ENCODE measurements at places on chromosomes 7 and 10. TPM values are rescaled to one million over a fixed set of nuclear protein-coding genes. Genes with fewer than 3 reads are reported as not detected.

GRCh38 chr7:635227-635626, 91.3 kb upstream of the DNAAF5 start:
- no peak for DNase-seq

DNA sequence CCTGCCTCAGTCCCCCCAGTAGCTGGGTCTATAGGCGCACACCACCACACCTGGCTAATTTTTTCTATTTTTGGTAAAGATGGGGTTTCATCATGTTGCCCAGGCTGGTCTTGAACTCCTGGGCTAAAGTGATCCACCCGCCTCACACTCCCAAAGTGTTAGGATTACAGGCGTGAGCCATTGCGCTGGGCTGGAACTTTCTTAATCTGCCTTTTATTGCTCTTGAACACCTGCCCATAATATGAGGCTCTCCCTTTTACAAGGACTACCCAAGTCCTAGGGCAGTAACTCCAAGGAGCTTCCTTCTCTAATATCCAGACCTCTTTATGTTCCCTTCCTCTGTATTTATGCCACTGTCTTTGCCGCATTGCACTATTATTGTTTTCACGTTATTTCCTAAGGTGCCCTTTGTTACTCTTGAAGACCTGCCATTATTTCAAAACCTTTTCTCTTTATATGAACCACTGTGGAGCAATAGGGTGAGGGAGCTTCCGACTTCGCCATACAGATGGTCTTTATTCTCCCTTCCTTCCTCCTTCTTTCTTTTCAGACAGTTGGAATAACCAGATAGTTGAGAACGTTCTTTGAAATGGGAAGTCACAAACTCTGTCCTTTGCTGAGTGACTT, 36.3 kb upstream of the TCF7L2 start:
- DNase-seq, result no peak

GRCh38 chr10:103598654-103599115, 105.2 kb downstream of the NEURL1 start:
- peak; percentile 45 for DNase-seq

- no peak for DNase-seq
Observed at GRCh38 chr10:43926371-43926770, 277.7 kb upstream of the ZNF32 start.

GRCh38 chr10:34104829-34105572, 710.1 kb downstream of the PARD3 start:
- DNase-seq, result no peak

- DNase-seq, result peak; percentile 20
Observed at GRCh38 chr7:102287111-102287980, 678 bp downstream of the SH2B2 start.

GRCh38 chr10:110353244-110354119, 48.8 kb upstream of the SMNDC1 start:
- peak; percentile 88 for DNase-seq

DNA sequence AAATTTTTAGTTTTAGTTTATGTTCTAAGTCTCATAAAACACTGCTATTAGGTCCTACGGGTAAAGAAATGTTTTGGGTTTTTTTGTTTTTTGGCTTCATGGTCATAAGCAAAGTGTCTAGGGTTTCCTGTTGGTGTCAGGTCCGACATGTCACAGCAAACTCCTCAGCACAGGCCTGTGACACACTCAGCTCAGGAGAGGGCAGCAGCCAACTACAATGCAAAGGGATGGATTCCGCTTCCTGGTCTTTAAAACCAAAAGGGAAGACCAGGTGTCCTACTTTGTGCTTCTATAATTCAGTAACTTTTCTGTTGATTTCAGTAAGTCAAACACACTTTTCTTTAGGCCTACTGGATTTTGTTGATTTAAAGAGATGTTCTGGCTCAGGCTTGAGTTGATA, 83.8 kb upstream of the MACROH2A2 start:
- DNase-seq, result no peak

GRCh38 chr7:82263920-82264782, 179.4 kb downstream of the CACNA2D1 start:
- no peak for DNase-seq

DNA sequence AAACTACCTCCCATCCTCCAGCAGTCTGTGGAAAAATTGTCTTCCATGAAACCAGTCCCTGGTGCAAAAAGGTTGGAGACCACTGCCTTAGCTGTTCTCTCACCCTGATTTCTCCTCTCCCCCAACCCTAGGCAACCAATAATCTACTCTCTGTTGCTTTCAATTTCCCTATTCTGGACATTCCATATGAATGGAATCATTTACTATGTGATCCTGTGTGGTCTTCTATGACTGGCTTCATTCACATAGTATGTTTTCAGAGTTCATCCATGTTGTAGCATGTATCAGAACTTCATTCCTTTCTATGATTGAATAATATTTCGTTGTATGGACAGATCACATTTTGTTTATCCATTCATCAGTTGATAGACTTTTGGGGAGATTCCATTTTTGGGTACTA, 38.3 kb upstream of the DLG5 start:
- DNase-seq, result no peak

DNA sequence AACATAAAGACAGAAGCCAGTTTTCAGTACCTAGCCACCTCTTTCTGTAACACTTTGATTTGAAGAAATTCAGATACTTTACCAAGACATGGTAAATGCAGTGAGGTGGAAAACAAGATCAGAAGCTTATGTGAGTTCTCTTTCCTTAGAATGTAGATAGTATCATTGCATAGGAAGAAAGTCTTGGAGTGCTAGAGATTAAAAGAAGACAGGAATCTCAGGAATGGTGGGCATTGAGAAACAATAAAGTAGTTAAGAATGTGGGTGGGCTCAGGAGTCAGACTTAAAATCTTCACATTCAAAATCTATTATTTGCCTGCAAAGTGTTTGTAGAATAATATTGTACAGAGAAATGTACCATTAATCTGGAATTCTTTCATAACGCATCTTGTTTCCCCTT, 58.9 kb downstream of the POLL start:
- no peak for DNase-seq

- DNase-seq, result no peak
Observed at GRCh38 chr10:46091828-46092523, 45.9 kb upstream of the MSMB start.

GRCh38 chr7:120064565-120064964, 208.4 kb upstream of the KCND2 start:
- DNase-seq, result no peak

DNA sequence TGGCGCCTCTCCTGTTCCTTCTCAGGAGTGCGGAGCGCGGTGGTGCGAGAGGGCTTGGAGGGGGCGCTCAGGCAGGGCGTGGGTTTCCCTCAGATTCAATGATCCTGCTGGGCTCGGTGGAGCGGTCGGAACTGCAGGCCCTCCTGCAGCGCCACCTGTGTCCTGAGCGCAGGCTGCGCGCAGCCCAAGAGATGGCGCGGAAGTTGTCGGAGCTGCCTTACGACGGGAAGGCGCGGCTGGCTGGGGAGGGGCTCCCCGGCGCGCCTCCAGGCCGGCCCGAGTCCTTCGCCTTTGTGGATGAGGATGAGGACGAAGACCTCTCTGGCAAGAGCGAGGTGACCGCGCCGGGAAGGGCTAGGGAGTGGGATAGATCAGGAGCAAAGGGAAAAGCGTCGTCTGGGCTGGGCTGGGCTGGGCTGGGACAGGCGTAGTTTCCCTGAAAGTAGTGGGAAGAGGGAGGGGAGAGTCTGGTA, 17.0 kb downstream of the FAM131B start:
- peak; percentile 81 for DNase-seq

The FAM221A gene
- 9.0 TPM for total RNA-seq

The RAMP3 gene
- total RNA-seq, result not detected

The VGF gene
- total RNA-seq, result not detected

The NPY gene
- not detected for total RNA-seq

The MKX gene
- 0.63 TPM for total RNA-seq

Measured in activated CD4-positive, alpha-beta memory T cell treated with anti-CD3 and anti-CD28 coated beads for 36 hours (primary cell).